NCI-H187 treated with DMSO at 0.1 percent for 48 hours (cell line): ENCODE measurements at places on chromosomes 5 and 9.

DNA sequence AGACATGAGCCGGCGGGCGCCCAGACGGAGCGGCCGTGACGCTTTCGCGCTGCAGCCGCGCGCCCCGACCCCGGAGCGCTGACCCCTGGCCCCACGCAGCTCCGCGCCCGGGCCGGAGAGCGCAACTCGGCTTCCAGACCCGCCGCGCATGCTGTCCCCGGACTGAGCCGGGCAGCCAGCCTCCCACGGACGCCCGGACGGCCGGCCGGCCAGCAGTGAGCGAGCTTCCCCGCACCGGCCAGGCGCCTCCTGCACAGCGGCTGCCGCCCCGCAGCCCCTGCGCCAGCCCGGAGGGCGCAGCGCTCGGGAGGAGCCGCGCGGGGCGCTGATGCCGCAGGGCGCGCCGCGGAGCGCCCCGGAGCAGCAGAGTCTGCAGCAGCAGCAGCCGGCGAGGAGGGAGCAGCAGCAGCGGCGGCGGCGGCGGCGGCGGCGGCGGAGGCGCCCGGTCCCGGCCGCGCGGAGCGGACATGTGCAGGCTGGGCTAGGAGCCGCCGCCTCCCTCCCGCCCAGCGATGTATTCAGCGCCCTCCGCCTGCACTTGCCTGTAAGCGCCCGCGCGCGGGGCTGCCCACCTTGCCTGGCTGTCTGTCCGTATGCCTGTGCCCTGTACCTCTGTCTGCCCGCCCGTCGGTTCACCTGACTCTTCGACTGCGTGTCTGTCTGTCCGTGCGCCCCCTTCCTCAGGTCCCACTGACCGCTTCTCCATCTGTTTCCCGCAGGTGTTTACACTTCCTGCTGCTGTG is 412 bp downstream of the FGF18 start:
- DNase-seq = no peak

DNA sequence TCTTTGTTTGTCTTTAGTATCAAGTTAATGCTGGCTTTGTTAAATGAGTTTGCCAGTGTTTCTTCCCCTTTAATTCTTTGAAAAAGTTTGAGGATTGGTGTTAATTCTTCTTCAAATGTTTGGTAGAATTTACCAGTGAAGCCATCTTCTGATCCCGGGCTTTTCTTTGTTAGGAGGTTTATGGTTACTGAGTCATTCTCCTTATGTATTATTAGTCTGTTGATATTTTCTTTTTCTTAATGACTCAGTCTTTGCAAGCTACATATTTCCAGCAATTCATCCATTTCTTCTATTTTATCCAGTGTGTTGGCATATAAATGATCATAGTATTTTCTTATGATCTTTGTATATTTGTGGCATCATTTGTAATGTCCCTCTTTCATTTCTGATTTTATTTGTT is 74.5 kb upstream of the SPINK5 start:
- no peak for DNase-seq

GRCh38 chr5:127311349-127311748 is 20.8 kb downstream of the MEGF10 start:
- DNase-seq = no peak

DNA sequence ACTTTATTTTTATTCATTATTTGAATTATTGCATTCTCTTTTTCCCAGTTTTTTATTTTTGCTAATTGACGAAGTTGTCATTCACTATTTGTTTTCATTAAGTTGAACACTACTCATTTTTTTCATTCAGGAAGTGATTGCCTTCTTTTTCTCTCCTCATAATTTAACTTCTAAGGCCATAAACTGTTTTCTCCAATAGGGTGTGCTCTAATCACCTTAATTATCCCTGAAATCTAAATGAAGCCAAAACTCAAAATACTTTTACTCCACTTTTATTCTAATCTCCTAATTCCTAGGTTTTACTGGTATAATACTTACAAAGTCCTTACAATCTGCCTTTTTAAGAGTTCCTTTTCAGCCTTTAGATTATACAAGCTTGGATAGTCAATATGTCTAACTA is 2.9 kb upstream of the OR13C2 start:
- DNase-seq = no peak

DNA sequence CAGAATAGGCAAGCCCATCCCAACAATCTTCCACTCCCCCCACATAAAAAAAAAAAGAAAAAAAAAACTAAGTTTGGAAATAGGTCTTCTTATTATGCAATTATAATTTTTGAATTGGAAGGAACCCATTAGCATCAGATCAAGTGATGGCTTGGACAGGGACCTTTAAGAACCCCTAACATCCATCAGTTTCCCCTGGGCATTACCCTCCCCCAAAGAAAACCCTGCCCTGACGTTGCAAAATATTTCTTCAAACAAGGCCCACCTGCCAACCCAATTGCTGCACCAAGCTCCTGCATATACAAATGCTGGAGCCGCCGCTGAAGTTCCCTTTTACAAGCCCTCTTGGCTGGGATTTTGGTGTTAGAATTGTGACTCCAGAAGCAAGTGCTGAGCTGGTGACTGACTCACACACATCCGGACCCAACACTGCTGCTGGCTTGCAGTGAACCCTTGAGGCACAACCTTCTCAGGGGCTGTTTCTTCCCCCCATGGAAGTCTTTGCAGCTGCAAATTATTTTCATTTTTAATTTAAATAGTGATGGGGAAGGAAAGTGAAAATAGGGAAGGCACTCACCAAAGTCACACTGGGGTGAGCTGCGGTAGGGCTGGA is 56.1 kb upstream of the AFAP1L1 start:
- no peak for DNase-seq

GRCh38 chr9:26459959-26460358 is 432.6 kb downstream of the CAAP1 start:
- no peak for DNase-seq

DNA sequence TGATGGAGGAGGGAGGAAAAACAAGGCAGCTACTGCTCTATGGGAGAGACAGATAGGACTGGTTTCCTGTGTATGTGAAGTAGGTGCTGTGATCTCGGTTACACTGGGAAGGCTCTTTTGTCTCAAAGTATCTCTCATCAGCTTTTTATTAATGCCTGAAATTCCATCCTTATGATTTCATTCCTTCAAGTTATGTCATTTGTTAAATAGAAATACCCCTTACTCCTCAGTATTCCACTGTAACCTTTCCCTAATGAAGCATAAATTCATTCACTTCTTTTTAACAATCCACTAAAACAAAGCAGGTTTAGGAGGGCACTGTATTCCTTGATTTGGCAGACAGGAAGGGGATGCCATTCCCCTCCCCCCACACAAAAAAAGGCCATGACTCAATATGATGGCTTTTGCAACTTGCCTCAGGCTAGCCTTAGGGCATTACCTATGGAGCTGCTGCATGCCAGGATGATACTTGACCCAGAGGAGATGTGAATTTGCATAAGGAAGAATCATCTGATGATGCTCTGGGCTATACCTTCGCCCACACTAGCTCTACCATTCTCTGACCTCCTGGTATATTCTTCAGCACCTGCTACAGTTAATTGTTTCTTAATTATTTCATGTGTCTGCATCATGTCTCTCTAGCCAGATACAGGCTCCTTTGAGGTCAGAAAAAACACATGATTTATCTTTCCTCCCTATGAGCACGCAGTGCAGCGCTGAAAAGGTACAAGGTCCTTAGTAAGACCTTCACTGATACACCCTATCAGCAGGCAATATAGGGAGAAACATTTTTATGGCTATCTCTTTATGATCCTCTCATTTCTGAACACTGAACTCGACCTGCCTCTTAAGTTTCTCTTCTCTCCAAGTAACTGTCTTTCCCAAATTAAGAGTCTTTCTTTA is 26.3 kb downstream of the NR3C1 start:
- DNase-seq = no peak

DNA sequence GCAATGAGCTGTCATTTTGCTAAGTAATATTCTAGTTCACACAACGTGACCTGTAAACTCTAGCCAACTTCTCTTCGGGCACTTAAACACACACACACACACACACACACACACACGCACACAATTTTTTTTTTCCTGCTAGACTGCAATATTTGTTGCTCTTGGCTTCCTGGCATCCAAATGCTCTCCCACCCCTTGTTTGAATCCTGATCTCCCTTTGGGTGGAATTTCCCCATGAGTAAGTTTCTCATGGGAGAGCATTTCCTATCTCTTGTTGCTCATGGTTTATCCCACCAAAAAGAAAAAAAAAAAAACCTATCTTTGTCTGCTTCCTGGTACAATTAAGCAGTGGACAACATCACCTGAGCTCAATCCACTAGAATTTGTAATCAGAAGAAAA is 54.7 kb upstream of the TSLP start:
- no peak for DNase-seq

DNA sequence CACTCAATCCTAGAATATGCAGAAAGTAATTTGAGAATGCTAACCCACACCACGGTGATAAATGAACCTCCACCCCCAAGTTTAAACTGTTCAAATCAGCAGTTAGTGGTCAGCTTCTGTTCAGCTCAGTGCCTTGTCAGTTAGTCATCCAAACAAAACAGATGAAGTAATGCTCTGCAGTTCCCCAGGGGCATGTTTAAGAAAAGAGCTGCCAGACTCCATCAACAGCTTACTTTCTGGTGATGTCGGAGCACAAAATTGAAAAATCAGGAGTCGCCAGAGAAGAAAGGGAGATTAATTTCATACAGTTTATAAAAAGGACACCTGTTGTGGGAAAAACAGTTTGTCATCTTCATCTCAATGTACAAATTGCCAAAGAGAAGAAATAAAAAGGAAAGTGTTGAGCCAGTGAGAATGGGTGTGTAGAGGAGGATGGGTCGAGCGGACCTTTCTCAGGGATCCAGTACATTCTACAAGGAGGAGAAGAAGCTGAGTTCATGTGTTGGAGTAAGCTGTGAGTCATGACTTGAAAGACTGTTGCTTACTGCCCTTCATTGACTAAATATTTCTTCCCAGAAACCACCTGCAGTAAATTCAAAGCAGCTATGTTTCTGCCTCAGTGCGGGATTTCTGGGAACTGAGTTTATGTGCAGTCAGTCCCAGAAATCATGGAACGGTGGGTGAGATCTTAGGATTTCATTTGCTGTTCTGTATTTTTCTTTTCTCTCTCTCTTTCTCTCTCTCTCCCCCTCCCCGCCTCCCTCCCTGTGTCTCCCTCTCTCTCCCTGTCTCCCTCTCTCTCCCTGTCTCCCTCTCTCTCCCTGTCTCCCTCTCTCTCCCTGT is 13.7 kb downstream of the TRIO start:
- peak; percentile 63 for DNase-seq

DNA sequence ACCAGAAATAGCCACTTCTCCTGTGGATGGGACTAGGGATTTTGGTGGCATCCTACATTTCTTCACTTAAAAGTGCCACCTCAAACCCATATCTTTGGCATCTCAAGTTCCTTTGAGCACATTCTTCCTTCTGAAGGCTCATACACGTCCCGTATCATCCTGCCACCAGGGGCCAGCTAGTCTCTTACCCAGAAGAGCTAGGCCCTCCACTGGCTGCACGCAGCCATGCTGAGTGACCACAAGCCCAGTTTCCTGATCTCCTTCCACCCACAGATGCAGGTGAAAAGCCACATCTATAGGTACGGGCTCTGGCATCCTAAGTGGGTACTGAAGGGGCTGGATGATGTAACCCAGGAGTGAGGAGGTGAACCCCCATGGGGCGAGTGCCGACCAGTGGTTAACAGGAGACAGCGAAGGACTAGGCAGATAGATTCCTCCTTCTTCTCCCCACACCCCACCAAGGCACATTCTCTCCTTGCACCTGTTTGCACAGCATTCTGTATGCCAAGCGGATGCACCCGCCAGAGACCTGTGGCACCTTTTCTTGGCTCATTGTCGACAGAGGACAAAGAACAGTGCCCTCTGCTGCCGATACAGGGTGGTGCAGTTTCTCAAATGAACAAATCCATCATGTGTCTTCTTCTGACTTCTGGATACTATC is 14.4 kb upstream of the SCGB3A1 start:
- no peak for DNase-seq

GRCh38 chr5:82246960-82247574 is 31.1 kb downstream of the RPS23 start:
- DNase-seq = no peak

DNA sequence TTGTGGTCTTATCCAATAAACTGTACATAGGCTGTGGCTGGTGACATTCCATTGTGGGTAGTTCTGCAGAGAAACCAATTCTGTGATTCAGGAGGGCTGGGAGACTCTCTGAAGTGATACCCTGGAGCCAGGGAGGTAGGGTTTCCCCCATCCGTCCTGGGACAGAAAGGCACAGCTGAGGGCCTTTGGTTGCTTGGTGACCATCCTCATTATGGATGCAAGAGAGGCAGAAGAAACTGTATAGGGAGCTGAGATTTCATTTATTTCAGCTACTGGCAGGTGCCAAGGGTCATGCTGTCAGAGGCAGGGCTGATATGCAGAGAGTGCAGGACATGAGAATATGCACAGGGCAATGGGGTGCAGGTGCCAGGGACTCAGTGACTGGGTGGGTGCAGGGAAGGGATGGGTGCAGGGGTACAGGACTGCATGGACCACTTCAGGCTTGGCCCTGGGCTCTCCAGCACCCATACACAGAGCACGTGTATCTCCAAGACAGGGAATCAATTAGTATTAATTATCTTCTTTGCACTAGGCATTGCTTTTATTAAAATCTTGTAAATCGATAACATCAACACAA is 236.5 kb downstream of the ICE1 start:
- DNase-seq = no peak

- DNase-seq = no peak
These were observed 21.9 kb downstream of the STRBP start for GRCh38 chr9:123246534-123246933.
